ENCODE measurements at places on chromosomes 2 and 18. TPM values are rescaled to one million over a fixed set of nuclear protein-coding genes. Genes with fewer than 3 reads are reported as not detected.

PPP1R7 gene
- 8.5 TPM for total RNA-seq

COL4A4 gene
- total RNA-seq = 2.6 TPM

LONRF2 gene
- 44.0 TPM for total RNA-seq

TWSG1 gene
- 47.6 TPM for total RNA-seq

ANKRD53 gene
- total RNA-seq = 3.7 TPM

HOXD11 gene
- total RNA-seq = 0.88 TPM

Data from uterus (tissue), 4 donors.